Activated T-cell treated with anti-CD3 and anti-CD28 coated beads, Interleukin-2, amount 50 U/mL, for 72 hours (primary cell): ENCODE measurements at places on chromosomes 2 and 18.

DNA sequence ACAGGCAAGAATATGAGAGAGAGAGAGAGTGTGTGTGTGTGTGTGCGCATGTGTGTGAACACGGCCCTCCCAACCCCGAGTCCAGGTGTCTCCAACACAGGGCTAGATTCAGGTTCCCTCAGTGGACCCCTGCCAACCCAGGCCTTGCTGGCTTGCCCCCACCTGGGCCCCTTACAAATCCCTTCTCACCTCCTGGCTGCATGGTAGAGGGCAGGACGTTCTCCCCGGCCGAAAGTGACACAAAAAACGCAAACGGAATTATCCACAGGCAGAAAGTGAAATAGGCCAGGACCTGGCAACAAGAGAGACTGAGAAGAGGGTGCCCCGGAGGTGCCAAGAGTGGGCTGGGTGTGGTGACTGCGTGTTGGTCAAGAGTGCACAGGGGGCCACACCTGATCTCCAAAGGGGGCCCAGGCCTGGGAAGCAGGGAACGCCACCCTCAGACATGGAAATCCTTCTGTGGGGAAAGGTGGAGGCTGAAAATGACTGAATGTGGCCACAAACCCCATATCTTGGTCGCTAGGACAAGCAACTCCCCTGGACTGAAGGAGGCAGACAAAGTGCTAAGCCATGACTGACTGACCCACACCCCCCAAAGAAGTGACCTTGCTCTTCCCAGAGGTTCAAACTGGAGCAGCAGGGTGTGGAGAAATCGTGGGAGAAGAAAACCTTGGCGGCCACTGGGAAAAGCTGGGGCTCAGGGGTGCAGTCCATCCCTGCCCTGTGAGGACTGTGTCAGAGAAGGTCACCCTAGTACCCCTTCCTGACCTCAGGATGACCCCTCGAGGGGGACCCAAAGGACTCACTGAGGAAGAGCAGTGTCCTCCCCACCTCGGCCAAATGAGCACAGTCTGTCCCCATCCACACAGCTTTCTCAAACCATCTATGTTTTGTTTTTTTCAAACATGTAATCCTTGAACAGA is 5.7 kb downstream of the TEX261 start:
- H3K27ac ChIP-seq = no peak overlapping the region
- peaks cover 33% of the 10 kb centered on the region for H3K4me1 ChIP-seq
- DNase-seq = no peak
- no peaks in the 10 kb centered on the region for H3K27me3 ChIP-seq

GRCh38 chr2:224948859-224949258 is 93.4 kb downstream of the DOCK10 start:
- peak overlapping the region; percentile 17 for H3K4me3 ChIP-seq
- H3K27ac ChIP-seq = peak overlapping the region; percentile 90
- no peak for DNase-seq
- H3K4me1 ChIP-seq = peaks cover 74% of the 10 kb centered on the region
- H3K36me3 ChIP-seq = peaks cover 22% of the 10 kb centered on the region
- H3K27me3 ChIP-seq = no peaks in the 10 kb centered on the region

DNA sequence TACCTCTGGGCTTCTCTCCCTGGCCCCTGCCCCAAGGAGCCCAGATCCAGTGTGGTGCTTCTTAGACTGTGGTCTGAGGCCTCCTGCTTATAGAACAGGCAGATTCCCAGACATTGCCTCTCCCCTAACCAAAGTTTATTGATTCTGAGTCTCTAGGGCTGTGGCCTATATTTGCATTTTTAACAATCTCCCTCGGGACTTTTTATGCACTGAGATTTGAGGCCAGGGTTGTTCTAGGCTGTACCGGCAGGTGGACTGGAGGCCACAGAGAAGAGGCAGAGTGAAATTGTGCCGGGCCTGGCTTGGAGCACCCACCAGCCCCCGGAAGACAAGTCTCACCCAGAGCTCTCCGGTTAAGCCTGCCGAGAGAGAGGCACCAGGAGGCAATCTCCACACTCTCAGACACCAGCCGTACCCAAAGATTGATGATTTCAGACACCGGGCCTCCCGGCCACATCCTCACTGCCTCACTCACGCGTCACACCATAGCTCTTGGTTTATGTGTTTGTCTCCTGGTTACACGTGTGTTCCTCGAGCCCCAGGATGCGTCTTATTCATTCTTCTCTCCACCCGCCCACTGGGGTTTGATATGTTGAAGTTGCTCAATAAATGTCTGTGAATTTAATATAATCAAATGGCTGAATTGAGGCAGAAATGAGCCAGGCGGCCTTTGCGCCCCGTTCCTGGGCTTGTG is 203.7 kb downstream of the KLHL29 start:
- H3K36me3 ChIP-seq = no peaks in the 10 kb centered on the region
- H3K27me3 ChIP-seq = no peaks in the 10 kb centered on the region
- no peaks in the 10 kb centered on the region for H3K4me1 ChIP-seq
- H3K27ac ChIP-seq = no peak overlapping the region
- no peak overlapping the region for H3K4me3 ChIP-seq

GRCh38 chr18:58398648-58399398 is 230.1 kb downstream of the ALPK2 start:
- no peaks in the 10 kb centered on the region for H3K27me3 ChIP-seq
- no peak overlapping the region for H3K4me3 ChIP-seq
- peaks cover 41% of the 10 kb centered on the region for H3K4me1 ChIP-seq
- DNase-seq = no peak

GRCh38 chr2:65393046-65393445 is 39.4 kb downstream of the SPRED2 start:
- no peak overlapping the region for H3K27ac ChIP-seq
- H3K4me1 ChIP-seq = peaks cover 39% of the 10 kb centered on the region
- DNase-seq = no peak
- no peaks in the 10 kb centered on the region for H3K36me3 ChIP-seq
- peaks cover 28% of the 10 kb centered on the region for H3K27me3 ChIP-seq

- peaks cover 15% of the 10 kb centered on the region for H3K4me1 ChIP-seq
- H3K36me3 ChIP-seq = no peaks in the 10 kb centered on the region
- no peak for DNase-seq
- no peak overlapping the region for H3K27ac ChIP-seq
- no peak overlapping the region for H3K4me3 ChIP-seq
Measured at GRCh38 chr2:42369532-42370229, 8.7 kb upstream of the COX7A2L start.

DNA sequence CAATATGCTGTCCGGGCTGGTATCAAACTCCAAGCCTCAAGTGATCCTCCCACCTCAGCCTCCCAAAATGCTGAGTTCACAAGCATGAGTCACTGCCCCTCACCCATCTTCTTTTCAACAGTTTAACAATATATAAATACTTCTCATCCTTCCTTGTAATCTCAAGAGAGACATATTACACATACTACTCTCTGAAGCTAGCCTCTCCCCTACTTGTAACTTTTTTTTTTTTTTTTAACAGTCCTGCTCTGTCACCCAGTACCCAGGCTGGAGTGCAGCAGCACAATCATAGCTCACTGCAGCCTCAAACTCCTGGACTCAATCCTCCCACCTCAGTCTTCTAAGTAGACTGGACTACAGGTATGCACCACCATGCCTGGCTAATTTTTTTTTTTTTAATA is 5.7 kb downstream of the GFPT1 start:
- peak overlapping the region; percentile 91 for H3K27ac ChIP-seq
- DNase-seq = peak; percentile 42
- peak overlapping the region; percentile 50 for H3K4me3 ChIP-seq
- H3K36me3 ChIP-seq = peaks cover 4% of the 10 kb centered on the region

- H3K36me3 ChIP-seq = no peaks in the 10 kb centered on the region
- H3K27me3 ChIP-seq = peaks cover 5% of the 10 kb centered on the region
- no peak for DNase-seq
- H3K27ac ChIP-seq = no peak overlapping the region
- H3K4me1 ChIP-seq = no peaks in the 10 kb centered on the region
Measured at GRCh38 chr2:168992026-168992425, 39.1 kb downstream of the ABCB11 start.

- peaks cover 29% of the 10 kb centered on the region for H3K4me1 ChIP-seq
- H3K27ac ChIP-seq = peak overlapping the region; percentile 74
- no peak for DNase-seq
- peaks cover 13% of the 10 kb centered on the region for H3K36me3 ChIP-seq
- no peaks in the 10 kb centered on the region for H3K27me3 ChIP-seq
Measured at GRCh38 chr2:224532931-224533330, 52.2 kb downstream of the CUL3 start.

- H3K4me1 ChIP-seq = no peaks in the 10 kb centered on the region
- H3K27me3 ChIP-seq = peaks cover 7% of the 10 kb centered on the region
- H3K27ac ChIP-seq = no peak overlapping the region
- no peak overlapping the region for H3K4me3 ChIP-seq
- no peak for DNase-seq
Measured at GRCh38 chr18:2466978-2467377, 104.3 kb downstream of the METTL4 start.

- no peaks in the 10 kb centered on the region for H3K27me3 ChIP-seq
- DNase-seq = no peak
- H3K4me3 ChIP-seq = no peak overlapping the region
Measured at GRCh38 chr2:88735133-88735532, 43.7 kb downstream of the RPIA start.

GRCh38 chr2:27967076-27967475 is 76.5 kb downstream of the BABAM2 start:
- peak overlapping the region; percentile 0 for H3K4me3 ChIP-seq
- H3K27me3 ChIP-seq = no peaks in the 10 kb centered on the region
- H3K36me3 ChIP-seq = peaks cover 25% of the 10 kb centered on the region
- H3K4me1 ChIP-seq = peaks cover 58% of the 10 kb centered on the region
